HAP-1 (cell line): ENCODE measurements at places on chromosomes 6 and 20.

DNA sequence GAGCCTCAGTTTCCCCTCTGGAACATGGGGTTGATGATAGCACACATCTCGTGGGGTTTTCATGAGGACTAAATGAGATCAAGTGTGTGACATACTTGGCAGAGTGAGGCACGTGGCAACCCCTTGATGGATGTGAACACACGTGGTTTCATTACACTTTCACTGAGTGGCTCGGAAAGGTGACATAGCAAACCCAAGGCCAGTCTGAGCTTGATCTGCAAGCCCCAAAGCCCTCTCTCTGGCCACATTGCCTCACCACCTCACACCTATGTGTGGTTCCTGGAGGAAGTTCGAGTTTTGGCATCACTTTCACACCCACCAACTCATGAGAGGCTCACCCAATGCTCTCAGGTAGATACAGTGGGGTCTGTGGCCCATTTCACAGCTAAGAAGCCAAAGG lies 60.0 kb downstream of the CPNE5 start:
- DNase-seq = no peak

DNA sequence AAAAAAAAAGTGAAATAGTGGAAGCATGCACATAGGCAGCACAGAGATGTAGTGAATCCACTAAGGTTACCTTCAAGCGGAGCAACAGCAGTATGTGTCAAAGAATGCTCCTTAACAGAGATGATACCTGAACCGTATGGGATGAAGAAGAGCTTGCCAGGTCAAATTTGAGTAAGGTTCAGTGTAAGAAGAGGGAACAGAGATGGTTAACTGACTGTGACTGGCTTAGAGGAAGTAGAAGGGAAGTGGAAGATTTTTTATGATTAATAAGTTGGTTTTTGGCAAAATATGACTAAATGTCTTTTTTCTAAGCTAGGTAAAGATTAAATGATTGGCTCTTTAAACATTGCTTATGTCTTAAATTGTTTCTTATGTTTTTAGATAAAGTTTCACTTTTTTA lies 52.6 kb upstream of the C20orf144 start:
- no peak for DNase-seq

GRCh38 chr6:32943864-32944649 lies 3.2 kb upstream of the HLA-DMB start:
- DNase-seq = no peak

- DNase-seq = no peak
These were observed 100.5 kb downstream of the TBX18 start for GRCh38 chr6:84663866-84664265.

DNA sequence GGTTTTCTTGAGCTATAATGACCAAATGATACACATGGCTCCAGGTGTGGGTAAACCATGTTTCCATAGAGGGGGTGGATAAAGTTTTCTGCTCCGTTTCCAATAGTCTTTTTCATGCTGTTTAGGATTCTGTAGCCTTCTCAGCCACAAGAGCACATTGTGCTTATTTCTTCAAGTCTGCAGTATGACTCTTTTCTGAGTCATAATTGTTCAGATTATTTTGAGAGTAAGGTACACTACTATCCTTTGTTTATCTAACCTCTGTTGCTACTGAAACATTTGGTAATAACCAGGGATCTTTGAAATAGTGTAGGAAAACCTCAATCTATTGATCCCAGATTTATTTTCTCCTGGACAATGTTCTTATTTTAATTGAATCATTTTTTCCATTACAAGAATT lies 247.9 kb upstream of the BMP2 start:
- DNase-seq = no peak

- DNase-seq = no peak
These were observed 30.2 kb downstream of the FAM50B start for GRCh38 chr6:3879194-3879952.

DNA sequence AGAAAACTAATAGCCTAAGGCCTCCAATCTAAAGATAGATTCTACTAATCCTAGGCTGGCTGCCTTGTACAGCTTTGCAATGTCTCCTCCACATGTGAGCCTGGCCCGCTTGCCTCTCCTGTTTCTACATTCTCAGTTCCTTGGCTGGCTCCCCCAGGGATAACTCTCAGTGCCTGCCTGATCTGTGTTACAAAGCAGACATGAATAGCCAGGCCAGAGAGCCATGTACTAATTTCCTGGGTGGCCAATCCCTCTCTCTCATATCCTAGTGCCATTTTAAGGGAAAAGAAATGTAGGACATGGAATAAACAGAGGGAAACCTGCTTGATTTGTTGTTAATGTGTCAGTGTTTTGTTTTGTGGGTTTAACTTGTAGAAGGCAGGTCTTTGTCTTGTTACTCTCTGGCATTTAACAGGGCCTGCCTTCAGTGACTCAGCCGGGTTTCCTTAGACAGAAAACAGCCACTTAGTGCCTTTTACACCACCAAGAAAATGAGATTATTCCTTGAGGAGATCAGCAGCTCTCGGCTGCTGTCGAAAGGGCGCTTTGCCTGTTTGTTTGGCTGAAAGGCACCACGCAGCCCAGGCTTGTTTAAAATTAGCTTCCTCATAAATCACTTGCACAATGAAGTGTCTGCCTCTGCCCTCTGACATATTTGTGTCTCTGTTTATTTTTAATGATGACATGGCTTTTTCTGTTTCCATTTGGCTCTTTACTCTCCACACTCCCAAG lies 702.7 kb downstream of the MAFB start:
- no peak for DNase-seq

- no peak for DNase-seq
These were observed 406.1 kb upstream of the HSF2 start for GRCh38 chr6:121993362-121993761.

DNA sequence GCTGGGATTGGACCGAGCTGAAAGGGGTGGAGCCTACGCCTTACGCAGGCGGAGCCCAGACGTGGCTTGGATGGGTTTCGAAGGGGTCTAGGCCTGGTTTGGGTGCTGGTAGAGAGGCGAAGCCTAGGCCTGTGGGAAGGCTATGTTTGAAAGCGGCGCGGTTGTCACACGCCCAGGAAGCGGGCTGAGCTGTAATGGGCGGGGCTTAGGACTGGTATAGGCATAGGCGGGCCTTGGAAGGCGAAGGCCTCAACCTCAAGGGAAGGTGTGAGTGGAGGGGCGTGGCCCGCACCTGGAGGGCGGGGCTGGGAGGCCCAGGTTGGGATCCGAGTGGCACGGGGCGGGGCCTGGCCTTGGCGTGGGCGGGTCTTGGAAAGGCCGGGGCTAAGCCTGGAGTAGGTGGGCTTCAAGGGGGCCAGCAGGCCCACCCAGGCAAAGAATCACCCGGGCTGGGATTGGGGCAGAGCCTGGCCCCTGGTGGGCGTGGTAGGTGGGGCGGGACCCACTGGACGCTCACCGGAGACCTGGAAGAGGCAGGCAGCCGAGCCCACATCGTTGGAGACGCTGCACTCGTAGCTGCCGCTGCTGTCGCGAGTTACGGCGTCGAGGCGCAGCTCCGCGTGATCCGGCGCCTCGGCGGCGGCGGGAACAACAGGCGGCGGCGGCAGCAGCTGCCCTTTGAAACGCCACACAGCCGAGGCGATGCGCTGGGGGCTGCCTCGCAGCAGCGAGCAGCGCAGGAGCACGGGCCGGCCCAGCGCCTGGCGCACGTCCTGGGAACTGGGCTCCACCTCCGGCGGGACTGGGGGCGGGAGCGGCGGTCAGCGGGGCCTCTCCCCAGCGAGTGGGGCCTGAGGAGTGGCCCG lies 49.0 kb downstream of the MDGA1 start:
- no peak for DNase-seq

- no peak for DNase-seq
These were observed 75.2 kb upstream of the IYD start for GRCh38 chr6:150293423-150294173.

- peak; percentile 79 for DNase-seq
These were observed 41.1 kb upstream of the PTGIS start for GRCh38 chr20:49608752-49609670.

DNA sequence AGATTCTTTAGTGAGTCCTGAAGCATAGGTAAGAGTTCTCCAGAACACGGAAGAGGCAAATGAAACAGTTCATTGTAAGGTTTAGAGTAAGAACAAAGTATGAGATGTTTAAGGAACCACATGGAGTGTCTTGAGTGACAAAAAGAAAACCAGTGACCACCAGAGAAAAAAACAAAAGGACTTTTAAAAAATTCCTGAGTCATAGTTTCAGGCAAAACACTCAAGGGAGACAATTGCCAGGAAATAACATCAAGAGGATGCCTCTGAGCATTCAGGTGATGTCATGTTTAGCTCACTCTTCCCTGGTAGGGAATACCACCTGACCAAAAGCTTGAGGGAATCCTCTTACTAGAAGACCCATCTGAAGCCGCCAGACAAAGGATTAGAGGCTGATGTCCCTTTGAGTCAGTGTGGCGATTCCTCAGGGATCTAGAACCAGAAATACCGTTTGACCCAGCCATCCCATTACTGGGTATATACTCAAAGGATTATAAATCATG lies 110.3 kb downstream of the COL19A1 start:
- DNase-seq = no peak

DNA sequence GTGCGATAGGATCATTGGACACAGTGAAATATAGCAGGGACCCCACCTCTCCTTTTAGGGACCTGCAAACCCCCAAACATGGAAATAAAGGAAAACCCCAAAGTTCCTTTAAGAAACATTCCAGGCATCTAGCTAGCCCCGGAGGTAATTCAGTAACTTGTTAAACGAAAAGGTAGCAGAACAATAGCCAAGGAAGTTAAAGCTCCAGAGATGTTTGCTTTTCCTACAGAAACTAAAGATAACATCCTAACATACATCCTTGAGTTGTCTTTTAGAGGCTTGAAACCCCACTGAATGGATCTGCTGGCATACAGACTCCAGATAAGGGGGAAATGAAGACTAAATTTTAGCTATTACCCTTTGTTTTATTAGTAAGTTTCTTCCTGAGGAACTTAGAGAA lies 51.0 kb downstream of the FAM184A start:
- no peak for DNase-seq

GRCh38 chr6:63391203-63391970 lies 71.6 kb upstream of the LGSN start:
- no peak for DNase-seq

- no peak for DNase-seq
These were observed at the start of gene SLC32A1 for GRCh38 chr20:38723848-38724625. TSS of gene SLC32A1 (plus strand) at chr20:38724486. CDS start at chr20:38724725, 239 bp downstream.

DNA sequence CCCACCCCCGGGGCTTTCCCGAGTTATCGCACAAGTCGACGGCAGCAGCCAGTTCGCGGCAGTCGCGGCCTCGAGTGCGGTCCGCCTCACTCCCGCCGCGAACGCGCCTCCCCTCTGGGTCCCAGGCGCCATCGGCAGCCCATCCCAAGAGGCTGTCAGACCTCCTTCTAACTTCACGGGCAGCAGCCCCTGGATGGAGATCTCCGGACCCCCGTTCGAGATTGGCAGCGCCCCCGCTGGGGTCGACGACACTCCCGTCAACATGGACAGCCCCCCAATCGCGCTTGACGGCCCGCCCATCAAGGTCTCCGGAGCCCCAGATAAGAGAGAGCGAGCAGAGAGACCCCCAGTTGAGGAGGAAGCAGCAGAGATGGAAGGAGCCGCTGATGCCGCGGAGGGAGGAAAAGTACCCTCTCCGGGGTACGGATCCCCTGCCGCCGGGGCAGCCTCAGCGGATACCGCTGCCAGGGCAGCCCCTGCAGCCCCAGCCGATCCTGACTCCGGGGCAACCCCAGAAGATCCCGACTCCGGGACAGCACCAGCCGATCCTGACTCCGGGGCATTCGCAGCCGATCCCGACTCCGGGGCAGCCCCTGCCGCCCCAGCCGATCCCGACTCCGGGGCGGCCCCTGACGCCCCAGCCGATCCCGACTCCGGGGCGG lies 1.6 kb downstream of the GNAS start:
- no peak for DNase-seq

- DNase-seq = no peak
These were observed 823.9 kb downstream of the PHF3 start for GRCh38 chr6:64459411-64459944.

DNA sequence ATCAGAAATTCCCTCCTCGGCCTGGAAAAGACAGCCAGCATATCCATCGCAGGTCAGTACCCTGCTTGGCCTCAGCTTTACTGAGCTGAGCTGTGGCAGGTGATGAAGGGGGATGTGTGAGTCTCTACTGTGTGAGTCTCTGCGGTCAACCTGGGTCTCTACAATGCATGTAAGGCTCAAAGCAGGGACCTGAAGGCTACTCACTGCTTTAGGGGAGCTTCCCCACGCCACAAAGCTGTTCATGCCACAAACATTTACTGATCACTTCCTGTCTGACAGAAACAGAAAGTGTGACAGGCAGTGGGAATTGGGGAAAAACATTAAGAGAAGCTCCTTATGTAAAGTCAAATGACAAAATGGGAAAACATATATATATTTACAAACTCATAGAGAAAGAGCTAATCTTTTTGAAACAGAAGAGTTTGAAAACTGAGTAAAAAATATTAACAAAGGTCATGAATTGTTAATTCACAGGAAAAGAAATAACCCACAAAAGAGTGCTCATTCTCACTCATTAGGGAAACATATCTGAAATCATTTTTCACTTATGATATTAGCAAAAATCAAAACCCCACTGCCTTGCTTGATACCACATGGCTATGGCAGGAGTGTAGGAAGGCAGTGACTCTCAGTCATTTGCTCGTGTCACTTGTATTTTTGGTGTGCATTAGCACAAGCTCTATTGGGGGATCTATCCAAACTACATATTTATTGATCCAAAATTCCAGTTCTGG lies 5.8 kb downstream of the BTN3A3 start:
- no peak for DNase-seq

DNA sequence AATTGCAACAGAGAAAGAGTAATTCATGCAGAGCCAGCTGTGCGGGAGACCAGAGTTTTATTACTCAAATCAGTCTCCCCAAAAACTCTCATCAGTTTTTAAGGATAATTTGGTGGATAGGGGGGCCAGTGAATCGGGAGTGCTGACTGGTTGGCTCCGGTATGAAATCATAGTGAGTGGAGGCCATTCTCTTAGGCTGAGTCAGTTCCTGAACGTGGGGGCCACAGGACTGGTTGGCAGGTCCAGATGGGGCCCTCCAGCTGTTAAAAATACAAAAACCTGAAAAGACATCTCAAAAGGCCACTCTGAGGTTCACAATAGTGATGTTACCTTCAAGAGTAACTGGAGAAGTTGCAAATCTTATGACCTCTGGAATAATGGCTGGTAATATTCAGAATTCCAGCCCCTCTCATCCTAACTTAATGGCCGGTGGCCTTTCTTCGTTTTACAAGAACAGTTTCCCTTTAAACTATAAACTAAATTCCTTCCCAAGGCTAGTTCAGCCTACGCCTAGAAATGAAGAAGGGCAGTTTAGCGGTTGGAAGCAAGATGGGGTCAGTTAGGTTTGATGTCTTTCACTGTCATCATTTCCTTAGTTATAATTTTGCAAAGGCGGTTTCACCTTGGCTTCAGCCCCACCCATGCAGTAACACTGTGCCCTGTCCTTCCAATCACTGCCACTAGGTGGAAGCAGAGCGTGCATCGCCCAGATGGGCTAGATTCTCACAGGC lies 6.8 kb upstream of the MICA start:
- peak; percentile 92 for DNase-seq

- DNase-seq = no peak
These were observed 38.3 kb downstream of the MAPK14 start for GRCh38 chr6:36065916-36066315.

GRCh38 chr6:134529921-134530320 lies 212.0 kb upstream of the SGK1 start:
- no peak for DNase-seq

- DNase-seq = no peak
These were observed 370.7 kb downstream of the RFPL4B start for GRCh38 chr6:112717856-112718255.

- no peak for DNase-seq
These were observed 114.7 kb downstream of the ANKRD60 start for GRCh38 chr20:58113716-58114115.

GRCh38 chr20:44717986-44718385 lies 2.8 kb downstream of the CCN5 start:
- no peak for DNase-seq
